Natural killer cell treated with Interleukin-12 subunit alpha and Interleukin-12 subunit beta and Interleukin-15 and Interleukin-18, amount 100 ng/mL, for 72 hours (primary cell): ENCODE measurements at places on chromosomes 4 and X.

DNA sequence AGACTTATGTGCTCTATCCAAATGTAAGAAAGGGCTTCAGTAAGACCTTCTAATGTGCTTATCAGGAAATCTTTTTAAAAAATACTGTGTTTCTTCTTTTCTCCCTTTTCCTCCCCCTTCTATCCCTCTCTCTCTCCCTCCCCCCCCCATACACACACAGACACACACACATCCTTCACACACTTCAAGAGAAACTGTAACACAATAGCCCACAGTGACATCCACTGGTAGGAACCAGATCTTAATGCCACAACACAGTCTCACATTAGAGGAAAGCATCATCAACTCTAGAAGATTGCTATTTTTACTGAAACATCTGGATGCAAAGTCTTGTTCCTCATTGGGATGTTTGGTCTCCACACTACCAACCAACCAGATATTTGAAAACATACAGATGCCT lies 4.6 kb downstream of the PCDH19 start:
- DNase-seq = no peak

- DNase-seq = no peak
Observed at GRCh38 chr4:150906987-150907633, 108.0 kb downstream of the LRBA start.

GRCh38 chr4:80237992-80238391 lies 28.5 kb upstream of the FGF5 start:
- no peak for DNase-seq

GRCh38 chrX:17632942-17633341 lies 104.4 kb upstream of the SCML1 start:
- no peak for DNase-seq

- no peak for DNase-seq
Observed at GRCh38 chr4:18621186-18621585, 599.6 kb upstream of the LCORL start.

DNA sequence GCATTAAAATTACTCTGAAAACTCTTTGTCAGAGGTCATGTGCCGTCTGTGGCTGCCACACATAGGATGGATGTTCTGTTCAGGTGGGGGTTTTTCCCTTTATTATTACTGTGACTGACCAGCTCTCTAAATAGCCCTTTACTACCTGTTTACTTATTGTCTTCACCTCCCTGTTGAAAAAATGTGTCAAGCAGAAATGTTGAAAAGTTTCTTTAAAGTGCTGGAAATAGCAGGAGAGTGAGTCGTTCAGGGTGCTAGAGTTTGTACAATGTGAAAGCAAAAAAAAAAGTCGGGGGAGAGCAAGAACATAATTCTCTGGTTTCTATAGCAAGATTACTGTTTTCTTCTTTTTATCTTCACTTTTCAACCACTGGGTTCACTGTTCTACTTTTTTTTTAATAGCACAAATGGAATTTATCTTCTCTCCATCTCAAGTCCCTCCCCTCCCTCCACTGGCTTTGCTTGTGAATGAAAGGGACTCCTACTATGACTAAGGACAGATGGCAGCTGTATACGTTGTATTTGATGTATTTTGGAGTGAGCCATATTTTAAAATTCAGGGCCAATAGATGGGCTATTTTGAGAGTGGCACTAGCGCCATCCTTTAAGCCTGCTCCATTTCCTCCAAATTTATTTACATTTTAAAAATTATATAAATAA lies 33.3 kb downstream of the ARX start:
- no peak for DNase-seq

GRCh38 chr4:55074386-55074785 lies 51.0 kb downstream of the KDR start:
- no peak for DNase-seq

DNA sequence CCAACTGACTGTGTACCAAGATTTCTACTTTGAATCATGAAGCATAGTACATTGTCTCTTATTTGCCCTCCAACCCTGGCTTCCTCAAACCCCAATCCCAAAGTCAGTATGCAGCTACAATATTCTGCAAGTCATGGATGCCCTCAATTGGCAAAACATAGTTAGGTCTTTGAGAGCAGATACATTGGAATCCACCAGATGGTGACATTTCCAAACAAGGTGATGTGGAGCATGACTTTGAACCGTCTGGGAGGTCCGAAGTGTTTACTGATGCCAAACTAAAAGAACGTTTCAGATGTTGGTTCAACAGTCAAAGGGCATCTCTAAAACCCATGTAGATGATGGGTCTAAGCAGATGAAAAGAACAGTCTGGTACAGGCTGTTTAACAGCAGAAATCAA lies 43.7 kb upstream of the FRMD7 start:
- DNase-seq = no peak

DNA sequence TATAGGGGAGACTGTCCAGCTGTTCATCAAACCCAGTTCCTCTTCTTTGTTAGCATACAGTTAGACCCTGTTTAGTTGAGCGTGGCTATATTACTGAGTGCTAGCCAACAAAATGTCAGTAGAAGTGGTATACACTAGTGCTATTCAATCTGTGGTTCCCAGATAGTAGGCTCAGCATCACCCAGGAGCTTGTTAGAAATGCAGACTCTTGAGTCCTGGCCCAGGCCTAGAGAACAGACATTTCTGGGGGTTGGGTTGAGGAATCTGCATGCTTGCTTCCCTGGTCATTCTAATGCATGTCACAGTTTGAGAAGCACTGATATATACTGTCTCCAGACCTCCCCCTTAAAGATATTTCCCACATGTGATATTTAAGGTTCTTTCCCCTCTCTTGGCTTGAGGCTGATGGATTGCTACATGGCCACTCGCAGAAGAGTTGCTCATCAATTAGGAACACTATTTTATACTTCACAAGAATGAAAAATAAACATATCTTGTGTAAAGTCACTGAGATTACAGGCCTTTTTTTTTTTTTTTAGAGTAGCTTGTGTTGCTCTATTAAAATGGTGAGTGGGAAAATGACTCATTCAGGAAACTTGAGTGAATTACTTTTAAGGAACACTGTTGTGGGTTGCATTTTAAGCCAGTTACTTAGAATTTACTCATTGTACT lies 289.0 kb downstream of the STIM2 start:
- no peak for DNase-seq

GRCh38 chr4:3706111-3706511 lies 60.1 kb upstream of the ADRA2C start:
- DNase-seq = peak; percentile 12

GRCh38 chrX:49250578-49250977 lies 13.9 kb downstream of the FOXP3 start:
- no peak for DNase-seq

DNA sequence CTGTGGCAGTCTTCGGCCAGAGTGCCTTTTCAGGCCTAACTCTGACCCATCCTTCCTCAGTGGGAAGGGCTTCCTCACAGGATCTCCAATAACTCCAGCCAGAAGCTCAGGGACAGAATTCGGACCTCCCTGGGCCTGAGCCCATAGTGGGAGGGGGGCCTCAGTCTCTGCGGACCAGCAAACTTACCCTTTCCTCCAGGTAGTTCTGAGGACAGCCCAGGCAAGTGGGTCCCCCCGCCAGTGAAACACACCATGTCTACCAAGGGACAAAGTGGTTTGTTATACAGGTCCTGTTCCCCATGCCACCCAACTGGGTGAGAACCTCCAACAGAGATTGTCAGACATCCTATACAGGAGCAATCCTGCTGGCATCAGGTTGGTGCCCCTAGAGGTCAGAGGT lies 350.4 kb downstream of the RAB28 start:
- no peak for DNase-seq

DNA sequence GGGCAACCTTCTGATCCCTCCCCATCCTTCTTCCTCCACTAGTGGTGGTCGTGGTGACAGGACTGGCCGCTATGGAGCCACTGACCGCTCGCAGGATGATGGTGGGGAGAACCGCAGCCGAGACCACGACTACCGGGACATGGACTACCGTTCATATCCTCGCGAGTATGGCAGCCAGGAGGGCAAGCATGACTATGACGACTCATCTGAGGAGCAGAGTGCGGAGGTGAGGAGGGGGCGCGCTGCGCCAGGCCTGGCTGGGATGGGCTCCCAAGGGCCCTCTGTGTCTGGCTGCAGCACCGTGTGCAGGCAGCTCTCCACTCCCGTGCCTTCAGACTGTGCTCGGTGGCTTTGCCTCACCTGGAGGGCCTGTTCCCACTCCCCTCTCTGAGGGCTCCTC lies 24.3 kb downstream of the RBM10 start:
- no peak for DNase-seq

DNA sequence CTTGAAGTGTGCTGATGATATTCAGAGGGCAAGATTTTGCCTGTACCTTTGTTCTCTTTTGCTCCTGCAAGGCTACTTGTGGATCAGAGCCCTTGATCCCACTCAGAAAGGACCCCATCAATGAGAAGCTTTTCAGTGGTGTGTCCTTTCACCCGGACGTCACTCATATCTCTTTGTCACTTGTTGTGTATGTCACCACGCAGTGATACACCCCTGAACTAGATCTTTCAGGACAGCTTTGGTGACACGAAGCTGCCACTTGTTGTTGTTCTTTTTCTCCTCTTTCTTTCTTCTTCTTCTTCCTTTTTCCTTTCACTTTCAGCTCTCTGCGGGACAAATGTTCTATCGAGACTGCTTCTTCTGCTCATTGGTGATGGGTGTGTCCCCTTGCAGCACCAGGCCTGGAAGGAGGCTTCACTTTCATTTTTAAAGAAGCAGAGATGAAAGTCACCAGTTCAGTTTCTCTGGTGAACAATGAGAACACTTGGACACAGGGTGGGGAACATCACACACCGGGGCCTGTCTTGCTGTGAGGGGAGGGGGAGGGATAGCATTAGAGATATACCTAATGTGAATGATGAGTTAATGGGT lies 83.6 kb downstream of the NBDY start:
- no peak for DNase-seq

GRCh38 chr4:103996637-103997036 lies 276.9 kb upstream of the TACR3 start:
- no peak for DNase-seq

DNA sequence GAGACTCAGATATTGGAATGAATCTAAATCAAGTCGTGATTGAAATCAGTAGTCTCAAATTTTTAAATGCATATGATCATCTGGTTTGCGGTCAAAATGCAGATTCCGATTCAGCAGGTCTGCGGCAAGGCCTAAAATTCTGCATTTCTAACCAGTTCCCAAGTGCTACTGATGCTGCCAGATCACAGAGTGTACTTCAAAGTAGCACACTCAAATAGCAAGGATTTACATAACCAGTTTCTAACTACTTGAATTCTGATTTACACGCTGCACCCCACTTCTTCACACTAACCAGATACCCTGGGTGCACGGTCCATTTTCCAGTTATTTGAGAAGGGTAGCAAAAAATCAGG lies 752 bp downstream of the MBTPS2 start:
- no peak for DNase-seq
